ENCODE measurements at places on chromosomes 7 and 10.

- DNase-seq, result no peak
Observed at GRCh38 chr10:28432210-28432676, 100.7 kb upstream of the WAC start.

- no peak for DNase-seq
Observed at GRCh38 chr10:132811891-132812481, 26.0 kb upstream of the NKX6-2 start.

DNA sequence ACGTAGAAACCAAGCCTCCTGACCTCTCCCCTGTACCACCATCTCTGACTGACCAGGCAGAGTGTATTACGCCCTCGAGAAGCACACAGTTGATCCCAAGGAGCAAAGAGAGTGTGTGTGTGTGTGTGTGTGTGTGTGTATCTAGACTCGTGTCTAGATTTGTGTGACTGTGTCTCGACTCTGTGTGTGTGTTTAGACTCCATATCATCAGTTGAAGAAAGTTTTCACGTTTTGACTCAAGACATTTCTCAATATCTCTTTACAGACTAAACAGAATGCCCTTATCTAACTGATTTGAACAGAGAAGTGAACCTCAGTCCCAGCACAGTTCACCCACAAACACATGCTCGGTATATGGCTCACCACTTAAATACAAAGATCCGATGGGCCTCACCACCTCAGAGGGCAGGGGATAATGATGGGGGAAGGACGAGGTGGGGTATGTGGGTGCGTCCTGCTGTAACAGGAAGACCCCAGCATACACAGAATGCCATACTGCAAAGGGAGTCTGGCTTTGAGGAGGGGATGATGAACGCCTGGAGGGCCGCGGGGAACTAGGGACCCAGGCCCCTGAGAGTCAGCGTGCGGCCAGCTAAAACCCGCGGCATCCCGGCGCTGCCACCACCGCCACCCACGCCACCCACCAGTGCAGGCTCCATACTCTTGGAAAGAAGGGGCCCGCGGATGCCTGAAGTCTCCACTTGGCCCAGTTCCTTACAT, 780 bp downstream of the ALDH18A1 start:
- DNase-seq, result no peak

DNA sequence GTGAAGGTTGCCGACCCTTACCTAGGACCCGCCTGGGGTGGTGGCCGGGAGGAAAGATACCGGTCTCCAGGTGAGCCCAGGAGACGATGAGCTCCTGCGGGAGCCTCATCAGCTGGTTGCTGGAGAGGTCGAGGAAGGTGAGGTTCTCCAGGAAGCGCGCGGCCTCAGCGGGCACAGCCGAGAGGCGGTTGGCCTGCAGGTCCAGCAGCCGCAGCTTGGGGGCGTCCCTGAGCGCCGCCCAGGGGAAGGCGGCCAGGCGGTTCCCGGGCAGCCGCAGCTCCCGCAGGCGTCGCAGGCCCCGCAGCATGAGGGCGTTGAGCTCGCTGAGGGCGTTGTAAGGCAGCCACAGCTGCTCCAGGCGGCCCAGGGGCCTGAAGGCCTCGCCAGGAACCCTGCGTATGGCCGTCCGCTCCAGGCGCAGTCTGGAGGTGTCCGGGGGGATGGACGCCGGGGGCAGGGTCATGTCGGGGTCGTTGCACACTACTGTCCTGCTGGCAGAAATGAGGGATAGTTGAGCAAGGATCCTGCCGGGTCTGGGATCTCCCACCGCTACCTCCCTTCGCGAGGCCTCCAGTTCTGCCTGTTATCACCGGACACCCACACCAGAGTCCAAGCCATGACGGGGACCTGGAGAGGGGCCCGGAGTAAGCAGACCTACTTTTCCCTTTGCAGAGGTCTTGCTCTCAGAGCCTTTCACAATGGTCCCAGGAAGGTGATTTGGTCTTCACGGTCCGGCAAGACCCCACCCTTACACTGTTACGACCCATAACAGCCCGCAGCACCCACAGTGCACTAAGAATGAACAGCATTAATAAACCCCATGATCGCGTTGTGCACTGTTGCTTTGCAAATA, 3.9 kb downstream of the LRIT1 start:
- no peak for DNase-seq

DNA sequence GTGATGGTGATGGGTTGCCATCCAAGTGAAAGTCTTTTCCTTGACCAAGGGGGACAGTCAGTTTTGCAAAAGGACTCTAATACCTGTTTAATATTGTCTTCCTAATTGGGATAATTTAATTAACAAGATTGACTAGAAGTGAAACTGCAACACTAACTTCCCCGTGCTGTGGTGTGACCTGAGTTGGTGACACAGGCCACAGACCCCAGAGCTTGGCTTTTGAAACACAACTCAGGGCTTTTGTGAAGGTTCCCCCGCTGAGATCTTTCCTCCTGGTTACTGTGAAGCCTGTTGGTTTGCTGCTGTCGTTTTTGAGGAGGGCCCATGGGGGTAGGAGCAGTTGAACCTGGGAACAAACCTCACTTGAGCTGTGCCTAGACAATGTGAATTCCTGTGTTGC, 6.9 kb downstream of the PPIF start:
- no peak for DNase-seq

- no peak for DNase-seq
Observed at GRCh38 chr7:152924826-152925411, 165.4 kb downstream of the ACTR3B start.

DNA sequence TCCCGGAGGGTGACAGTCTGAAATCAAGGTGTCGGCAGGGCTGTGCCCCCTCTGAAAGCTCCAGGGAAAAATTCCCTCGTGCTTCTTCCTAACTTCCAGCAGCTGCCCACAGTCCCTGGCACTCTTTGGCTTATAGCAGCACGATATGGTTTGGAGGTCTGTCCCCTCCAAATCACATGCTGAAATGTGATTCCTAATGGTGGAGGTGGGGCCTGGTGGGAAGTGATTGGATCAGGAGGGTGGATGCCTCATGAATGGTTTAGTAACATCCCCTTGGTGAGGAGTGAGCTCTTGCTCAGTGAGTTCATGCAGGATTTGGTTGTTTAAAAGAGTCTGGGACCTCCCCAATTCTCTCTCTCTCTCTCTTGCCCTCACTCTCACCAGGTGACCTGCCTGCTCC, 51.1 kb downstream of the GPAM start:
- DNase-seq, result no peak

GRCh38 chr7:137728426-137728825, 118.3 kb downstream of the DGKI start:
- no peak for DNase-seq

DNA sequence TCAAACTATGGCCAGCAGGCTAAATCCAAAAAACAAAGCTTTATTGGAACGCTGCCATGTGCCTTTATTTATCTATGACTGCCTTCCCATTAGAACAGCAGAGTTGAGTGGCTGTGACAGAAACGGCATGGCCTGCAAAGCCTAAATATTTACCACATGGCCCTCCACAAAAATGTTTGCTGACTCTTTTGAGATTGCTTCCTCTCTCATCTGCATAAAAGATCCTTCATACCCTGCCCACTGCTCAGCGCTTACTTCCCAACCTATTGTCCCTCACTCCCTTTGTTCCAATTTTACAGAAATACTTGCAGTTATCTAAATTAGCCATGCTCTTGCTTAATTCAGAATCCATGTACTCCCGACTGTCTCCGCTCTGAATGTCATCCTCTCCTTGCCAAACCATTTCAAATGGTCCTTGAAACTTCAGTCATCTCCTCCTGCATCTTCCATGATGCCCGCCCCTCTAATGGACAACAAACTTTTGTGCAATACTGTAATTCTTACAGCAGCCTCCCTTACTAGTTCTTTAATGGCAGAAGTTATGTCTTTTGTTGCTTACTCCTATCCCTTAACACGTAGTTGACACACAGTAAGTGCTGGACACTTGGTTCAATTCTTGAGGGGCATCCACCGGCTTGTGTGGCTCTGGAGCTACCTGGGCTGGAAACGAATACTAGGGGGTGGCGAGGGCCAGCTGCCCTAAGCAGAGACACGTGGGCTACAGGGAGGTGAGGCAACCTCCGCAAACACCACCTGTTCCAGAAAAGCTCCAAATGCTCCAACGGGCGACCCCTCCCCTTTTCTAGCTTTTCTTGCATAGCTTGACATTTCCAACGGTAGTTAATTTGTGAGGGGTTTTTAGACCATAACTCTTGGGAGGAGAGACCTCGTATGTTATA, 832 bp downstream of the XRCC2 start:
- DNase-seq, result no peak

- no peak for DNase-seq
Observed at GRCh38 chr7:135245226-135246190, 11.9 kb downstream of the STRA8 start.

GRCh38 chr10:104324931-104325330, 13.3 kb downstream of the ITPRIP start:
- DNase-seq, result no peak

- DNase-seq, result no peak
Observed at GRCh38 chr7:98266840-98267239, 14.6 kb upstream of the BRI3 start.

- DNase-seq, result no peak
Observed at GRCh38 chr10:119858063-119858462, 14.6 kb downstream of the MCMBP start.

DNA sequence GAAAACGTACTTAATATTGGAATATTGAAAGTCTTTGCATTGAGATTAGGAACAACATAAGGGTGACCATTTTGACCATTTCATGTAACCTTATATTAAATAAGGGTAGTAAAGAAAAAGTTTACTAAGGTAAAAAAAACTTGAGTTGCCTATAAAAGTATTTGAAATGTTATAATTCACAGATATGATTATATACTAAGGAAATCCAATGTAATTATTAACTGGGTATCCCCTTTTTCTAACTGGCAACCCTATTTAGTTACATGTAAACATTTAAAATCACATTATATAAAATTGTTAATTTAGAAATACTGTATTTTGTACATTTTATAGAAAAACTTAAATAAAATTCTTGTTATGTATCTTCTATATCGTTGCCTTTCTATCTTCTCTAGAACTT, 64.2 kb downstream of the TRIM24 start:
- no peak for DNase-seq

GRCh38 chr7:8261711-8262695, at the start of gene ICA1:
Gene ICA1, minus strand, starts transcription at chr7:8262167. Its CDS starts 26,241 bp downstream, at chr7:8235926.
- DNase-seq, result peak; percentile 27

GRCh38 chr10:59833810-59834209, 72.5 kb downstream of the CCDC6 start:
- DNase-seq, result no peak

DNA sequence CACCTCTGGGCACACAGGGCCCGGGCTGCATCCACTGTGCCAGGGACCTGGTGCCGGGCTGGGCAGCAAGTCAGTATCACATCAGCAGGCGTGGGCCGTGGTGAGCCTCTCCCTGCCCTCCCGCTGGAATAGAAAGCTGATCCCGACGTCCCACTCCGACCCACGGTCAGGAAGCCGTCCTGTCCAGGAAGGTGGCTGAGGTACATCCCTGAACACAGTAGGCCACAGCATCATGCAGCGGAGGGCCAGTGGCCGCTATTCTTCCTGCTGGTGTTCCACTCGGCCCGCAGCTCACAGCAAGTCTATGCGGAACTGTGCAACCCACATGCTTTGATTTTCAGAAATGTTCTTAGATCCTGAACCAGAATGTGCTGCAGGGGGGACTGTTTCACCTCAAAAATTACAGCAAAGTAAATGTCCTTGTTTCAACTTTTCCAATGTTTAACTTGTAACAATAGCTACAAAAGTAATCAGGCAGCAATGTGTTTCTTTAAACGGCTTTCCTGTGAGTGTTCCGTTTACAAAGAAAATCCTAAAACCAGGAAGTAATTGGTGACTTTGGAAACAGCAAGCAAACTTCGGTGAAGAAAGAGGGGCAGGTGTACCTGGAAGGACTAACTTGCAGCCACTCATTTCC, 676 bp upstream of the GPR146 start:
- DNase-seq, result no peak

- DNase-seq, result no peak
Observed at GRCh38 chr10:125396676-125397075, 236.3 kb upstream of the CTBP2 start.

GRCh38 chr7:66162622-66163021, 42.5 kb upstream of the TPST1 start:
- DNase-seq, result no peak

GRCh38 chr7:45582136-45582749, 8.1 kb downstream of the ADCY1 start:
- no peak for DNase-seq

DNA sequence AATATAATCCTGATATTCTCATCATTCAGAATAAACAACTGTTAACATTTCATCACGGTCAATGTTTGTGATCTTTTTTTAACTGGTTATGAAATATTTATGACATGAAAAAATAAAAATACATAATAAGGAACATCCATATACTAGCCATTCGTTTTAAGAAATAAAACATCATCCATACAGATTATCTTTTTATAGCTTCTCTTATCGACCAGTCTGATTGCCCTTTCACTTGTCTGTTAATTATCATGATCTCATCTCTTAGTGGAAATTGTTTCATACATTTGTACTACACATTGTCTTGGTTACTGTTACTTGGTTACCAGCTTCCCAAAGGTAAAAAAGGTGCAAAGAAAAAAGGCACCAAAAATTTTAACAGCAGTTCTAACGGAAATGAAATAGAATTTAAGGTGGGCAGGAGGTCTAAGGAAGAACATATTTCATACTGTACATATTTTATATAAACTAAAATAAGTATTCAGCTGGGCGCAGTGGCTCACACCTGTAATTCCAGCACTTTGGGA, 8.4 kb downstream of the ARHGAP21 start:
- DNase-seq, result no peak

GRCh38 chr10:99870123-99870730, 87.8 kb downstream of the ABCC2 start:
- no peak for DNase-seq

DNA sequence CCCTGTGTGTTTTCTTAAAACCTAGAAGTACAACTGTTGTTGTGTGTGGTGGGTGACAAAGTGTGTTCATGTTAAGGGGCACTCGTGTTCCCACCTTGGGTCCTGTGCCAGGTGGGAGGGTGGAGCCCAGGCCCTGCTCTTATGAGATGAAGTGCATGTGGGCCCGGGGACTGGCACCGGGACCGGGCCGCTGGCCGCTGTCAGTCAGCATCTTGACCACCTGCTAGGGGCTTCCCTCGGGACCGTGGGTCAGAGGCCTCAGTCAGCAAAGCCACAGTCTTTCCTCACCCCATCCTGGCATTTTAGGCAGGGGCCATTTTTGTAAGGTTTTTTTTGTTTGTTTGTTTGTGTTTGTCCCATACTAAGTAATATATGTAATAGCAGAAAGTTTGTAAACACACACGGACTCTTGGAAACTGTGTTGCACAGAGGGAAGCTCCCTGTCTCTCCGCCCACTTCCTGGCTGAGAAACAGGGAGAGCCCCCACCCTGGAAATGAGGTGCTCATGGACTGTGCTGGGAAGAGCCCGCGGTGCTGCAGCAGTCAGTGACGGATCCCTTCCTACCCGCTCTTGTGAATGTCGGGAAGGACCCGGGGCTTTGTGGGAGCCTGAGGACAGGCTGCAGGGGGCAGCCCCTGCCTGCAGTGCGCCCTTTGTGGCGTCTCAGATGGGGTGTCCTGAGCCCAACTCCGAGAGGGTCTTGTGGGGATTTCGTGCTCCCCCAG, 13.4 kb downstream of the AGAP3 start:
- DNase-seq, result no peak

DNA sequence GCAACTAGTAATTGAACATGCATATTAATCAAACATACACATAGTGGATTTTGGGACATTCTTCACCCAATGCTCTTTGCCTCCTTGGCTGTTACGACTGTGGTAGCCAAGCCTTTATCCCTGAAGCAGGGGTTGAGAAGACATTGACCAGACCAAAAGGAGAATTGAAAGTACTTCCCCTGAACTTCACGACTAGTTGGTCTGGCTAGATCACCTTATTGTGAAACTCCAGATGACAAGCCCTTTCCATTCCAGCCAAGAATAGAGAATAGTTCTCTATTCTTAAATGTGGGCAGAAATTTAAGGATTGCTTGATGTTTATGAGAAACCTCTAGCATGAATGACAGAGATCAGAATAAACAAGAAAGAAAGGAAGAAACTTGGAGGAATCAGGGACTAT, 97.0 kb downstream of the LRMDA start:
- no peak for DNase-seq
